HFFc6 (cell line): ENCODE measurements at places on chromosomes 12 and 14.
A peak's percentile ranks its signal among the peaks of the same experiment; 100 is the strongest.

DNA sequence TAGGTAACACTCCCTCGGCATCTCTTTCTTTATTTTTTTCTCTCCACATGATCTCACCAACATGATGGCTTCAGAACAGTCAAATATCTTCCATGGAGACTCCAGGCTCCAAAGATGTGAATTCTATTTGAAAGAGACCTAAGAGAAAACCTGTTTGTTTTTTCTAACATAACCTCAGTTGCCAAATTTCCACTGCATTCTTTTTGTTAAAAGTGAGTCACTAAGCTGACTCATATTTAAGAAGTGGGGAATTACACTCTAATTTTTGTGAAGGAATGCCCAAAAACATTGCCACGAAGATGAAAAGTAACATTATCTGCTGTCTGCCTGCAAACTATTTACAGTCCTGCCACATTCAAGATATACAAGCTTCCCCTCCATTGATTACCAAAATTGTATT is 1337.6 kb downstream of the LRFN5 start:
- no peak for DNase-seq

DNA sequence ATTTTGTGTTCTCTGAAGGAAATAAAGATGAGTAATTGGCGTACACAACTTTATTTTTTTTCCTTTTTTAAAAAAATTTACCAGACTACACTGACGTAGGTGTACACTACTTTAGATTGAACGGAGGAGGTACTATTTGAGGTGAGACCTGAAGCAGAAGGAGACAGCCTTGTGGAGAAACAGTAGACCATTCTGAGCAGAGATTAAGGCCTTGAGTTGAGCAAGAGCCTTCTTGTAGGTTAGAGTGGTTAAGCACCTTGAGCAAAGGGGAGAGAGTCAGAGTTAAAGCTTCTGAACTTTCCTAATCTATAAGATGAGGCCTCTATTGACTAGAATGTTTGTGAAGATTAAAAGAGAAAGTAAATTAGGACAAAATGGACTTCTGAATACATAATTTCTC is 2.5 kb downstream of the LEMD3 start:
- no peak for DNase-seq

GRCh38 chr14:80354860-80355581 is 143.7 kb upstream of the DIO2 start:
- no peak for DNase-seq

- no peak for DNase-seq
These were observed 11.1 kb upstream of the CLMN start for GRCh38 chr14:95330591-95331370.

DNA sequence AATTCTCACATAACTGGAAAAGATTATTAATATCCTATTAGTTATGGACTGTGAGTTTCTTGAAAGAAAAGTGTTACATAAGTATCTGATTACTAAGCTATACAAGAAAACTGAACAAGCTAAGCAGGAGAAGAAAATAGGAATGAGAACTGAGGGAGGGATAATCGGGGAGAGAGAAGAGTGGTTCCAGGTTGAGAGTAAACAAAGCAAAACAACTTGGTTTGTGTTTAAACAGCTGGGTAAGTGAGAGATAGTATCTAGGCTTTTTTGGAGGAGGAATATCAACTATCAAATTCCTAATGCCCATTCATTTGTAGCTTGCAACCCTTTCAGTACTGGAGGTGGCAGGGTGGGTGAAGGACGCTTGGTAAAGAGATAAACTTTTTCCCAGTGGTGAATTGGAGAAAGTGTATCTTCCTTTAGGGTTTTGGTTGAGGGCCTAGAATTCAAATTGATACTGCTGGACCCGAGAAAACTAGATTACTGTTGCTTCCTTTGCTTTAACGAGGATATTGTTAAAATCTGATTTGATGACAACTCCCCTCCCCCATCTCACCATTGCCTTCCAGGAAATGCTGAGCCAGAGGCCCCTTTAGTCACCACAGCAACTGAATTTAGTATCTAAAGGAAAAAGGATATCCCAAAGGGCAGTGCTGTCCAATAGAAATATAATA is 2.0 kb upstream of the SLC2A3 start:
- DNase-seq: peak; percentile 11
